ENCODE measurements at places on chromosomes 3 and 15.

GRCh38 chr15:81098861-81099651 is 35.0 kb upstream of the CFAP161 start:
- no peak for DNase-seq

DNA sequence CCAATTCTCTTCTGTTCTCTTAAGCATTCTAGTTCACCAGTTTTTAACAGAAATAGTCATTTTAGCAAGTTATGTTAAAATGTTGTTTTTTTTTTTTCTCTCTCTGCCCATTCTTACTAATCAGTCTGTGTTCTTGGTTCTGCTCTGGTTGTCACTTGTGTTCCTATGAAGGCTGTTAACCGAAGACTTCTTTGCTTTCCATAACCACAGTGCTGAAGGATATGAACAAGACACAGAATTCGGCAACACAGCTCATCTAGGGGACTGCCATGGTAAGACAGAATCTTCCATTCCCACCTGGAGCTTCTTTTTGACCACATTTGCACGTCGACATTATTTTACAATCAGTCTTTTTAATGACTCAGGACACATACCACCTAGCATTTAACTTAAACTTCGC is 49.1 kb downstream of the SEMA6D start:
- DNase-seq: no peak

DNA sequence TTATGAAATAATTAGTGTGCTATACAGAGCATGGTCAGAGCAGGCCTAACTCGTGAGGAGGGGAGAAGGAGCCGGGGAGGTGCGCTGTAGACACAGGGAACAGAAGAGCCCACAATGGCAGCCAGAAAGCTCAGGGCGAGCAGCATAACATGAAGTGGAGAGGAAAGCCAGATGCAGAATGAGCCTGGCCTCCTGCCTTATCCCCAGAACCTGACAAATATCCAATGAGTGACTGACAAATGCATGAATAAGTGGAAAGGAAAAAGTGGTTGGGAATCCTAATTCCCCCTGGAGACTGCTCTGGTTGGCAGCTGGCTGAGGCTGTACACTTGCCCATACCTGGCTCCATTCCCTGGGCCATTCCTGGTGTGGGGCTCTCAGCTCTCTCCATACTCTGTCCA is 9.2 kb upstream of the MST1R start:
- no peak for DNase-seq

GRCh38 chr3:129439226-129439816 is 427 bp downstream of the MBD4 start:
- DNase-seq: peak; percentile 73

DNA sequence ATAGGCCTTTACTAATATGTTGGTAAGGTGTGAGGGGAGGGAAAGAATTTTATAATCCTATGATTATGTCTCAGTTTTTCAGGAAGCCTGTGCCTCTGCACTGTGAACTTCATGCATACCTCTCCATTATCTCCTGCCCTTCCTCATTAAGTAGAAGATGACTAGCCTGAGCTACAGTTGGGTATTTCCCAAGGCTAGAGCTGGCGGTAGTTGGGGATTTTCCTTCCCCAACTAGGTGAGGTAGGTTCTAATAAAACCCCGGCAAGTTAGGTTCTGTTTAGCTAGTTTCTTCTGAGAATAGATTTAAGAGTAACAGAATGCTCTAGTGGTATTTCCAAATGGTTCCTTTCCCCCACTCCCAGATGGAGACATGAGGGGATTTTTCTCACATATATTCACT is 414.5 kb downstream of the GRM7 start:
- DNase-seq: no peak

GRCh38 chr3:41508063-41508696 is 308.9 kb downstream of the CTNNB1 start:
- peak; percentile 13 for DNase-seq

DNA sequence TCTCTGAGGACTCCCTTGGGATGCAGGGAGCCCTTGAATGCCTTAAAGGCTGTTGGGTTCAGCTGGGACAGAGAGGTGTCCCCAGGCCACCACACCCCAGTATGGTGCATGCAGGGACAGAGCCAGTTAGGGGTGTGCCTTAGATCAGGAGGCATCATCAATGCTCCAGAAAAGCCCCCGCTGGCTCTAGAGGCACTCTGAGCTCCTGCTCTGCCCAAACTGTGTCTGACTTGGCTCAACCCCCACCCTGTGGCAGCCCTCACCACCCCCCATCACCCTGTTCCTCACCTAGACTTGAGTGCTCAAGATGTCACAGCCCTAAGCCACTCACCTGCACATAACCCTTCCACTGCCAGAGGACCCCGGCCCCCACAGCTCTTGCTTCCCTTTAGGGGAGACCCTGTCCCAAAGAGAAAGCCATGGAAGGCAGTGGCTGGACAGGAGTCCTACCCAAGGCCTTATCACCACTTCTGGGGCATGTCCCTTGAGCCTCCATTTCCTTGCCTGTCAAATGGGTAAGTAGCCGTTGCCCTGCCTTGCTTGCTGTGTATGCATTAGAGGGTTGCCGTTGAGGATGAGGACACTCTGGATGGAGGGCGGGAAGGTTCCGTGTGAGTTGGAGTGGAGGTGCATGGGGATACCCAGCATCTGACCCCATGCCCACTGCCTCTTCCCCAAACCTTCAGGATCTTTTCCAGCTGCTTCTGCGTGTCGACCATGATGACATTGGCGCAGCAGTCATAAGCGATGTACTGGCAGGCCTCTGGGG is 41.4 kb downstream of the ACSBG1 start:
- no peak for DNase-seq

DNA sequence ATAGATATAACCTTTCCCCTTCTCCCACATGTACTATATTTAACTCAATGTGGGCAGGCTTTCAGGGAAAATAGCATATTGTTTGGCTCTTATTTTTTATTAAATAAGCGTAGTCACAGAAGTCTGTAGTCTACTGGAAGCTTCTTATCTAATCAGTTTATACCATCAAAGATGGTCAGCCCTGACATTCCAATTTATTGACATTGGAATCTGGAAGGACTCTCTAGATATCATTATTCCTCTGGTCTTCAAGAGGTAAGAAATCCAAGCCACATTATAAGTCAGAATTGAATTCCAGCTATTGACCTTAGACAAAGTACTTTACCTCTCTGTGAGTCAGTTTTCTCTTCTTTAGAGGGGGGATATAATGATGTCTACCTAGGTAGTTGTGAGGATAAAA is 38.5 kb upstream of the SCAANT1 start:
- no peak for DNase-seq

DNA sequence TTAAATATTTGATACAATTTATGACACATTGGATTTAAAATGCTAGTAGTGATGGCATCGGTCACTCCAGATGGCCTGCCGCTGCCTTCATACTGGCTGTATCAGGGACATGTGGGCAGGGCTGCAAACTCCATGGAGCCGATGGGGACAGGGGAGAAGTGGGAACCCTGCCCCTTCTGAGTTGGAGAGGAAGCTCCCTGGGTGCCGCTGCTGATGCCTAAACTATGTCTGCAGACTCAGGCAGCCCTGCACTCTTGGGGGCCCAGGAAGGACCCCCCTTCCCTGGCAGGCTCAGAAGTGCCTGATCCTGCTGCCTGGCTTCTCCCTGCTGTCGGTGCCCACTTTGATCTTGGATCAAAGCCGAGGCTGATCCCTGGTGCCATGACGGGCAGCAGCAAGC is 1522.1 kb downstream of the OTOL1 start:
- DNase-seq: no peak

DNA sequence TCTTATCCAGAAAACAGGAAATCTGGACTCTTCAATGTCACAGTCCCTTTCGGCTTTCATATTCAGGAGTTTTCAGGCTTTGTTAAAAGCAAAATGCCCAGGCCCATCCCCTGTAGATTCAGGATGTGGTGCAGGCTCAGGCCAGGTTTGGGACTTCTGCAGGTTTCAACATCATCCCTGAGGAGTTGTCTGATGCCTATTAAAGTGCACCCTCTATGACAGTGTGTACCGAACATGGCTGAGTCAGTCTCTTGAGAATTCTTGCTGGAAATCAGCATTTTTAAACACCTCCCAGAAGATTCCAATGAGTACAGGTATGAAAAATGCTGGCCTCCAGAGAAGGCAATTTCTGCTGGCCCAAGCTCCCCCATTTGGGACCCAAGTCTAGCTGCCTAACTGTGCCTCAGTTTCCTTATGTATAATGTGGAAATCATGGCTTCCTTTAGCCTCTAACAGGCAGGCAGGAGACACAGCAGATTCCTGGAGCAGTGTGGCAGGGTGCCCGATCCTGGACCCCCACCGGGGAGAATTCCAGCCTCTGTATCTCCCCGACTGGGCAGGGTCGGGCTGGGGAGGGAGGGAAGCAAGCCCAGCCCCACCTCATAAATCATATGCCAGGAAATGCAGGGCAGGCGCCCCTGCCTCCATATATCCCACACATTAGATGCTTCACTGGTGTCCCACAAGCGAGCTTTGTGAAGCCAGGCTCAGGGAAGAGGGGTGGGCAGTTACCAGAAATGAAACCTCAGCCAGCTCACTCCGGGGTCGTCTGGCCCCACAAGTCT is 44.4 kb upstream of the SLC6A11 start:
- peak; percentile 36 for DNase-seq

DNA sequence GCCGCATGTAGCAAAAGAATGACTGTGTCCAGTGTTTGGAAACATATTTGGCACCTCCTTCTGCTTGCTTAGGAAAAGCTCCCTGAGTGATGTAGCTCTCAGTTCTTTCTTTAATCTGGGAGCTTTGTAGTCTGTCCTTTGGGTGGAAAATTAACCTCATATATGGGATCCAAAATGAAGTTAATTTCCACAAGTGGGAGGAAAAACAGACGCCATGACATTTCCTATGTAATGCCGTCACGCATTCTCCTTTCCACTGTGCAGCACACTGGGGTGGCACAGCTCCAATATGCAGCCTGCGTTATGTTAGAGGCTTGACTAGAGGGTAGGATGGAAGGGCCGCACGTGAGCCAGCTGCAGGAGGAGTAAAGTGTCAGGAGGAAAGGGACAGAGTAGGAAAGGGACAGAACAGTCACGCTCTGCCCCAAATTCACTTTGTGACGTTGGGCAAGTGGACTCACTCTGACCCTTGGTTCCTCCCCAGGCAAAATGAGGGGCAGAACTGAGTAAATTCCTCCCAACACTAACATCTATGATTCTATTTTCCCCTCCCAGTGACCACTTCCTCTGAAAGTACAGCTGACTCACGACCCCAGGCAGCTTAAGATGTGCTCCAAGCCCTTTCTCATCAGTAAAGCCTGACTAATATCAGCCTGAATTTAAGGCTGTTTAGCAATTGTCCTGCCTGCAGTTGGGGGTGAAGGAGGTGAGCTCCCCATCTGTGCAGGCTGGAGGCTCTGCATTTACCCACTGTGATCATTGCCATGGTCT is 176.5 kb upstream of the PFN2 start:
- DNase-seq: peak; percentile 37

GRCh38 chr3:16759227-16759903 is 125.4 kb upstream of the PLCL2 start:
- no peak for DNase-seq

DNA sequence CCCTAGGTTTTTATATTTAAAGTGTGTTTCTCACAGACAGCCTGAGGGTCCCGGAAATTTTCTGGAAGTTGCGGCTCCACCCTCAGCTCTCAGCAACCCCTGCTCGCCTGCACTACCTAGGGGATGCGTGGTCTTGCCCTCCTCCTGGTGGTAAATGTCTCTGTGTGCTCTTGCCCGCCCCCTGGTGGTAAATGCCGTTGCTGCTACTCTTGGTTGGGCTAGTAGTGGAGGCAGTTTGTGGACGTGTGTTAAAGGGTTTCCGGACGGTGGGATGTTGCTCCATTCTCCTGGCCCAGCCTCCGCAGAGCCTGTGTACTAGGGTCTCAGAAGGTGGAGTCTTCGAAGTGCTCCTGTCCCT is 27.4 kb downstream of the STOML1 start:
- DNase-seq: peak; percentile 86

GRCh38 chr3:84724877-84725276 is 233.9 kb upstream of the CADM2 start:
- DNase-seq: peak; percentile 15

GRCh38 chr3:64223791-64224745 is 1.2 kb downstream of the PRICKLE2 start:
- no peak for DNase-seq

DNA sequence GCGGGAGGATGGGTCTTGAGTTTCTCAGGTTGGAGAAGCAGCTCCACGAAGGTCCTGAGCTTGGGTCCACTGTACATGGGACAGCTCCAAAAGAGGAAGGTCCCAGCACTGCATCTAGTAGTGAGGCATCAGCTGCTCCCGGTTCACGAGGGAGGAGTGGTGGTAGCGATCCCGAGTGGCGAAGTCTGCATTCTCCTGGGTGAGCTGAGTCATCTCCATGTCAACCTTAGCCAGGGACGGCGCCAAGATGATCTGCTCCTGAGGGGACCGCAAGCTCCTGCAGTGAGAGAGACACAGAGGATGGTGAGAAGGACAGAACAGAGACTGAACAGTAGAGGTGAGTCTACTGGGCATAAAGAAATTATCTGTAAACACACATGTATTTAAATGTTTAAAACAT is 28.0 kb upstream of the HEG1 start:
- no peak for DNase-seq

DNA sequence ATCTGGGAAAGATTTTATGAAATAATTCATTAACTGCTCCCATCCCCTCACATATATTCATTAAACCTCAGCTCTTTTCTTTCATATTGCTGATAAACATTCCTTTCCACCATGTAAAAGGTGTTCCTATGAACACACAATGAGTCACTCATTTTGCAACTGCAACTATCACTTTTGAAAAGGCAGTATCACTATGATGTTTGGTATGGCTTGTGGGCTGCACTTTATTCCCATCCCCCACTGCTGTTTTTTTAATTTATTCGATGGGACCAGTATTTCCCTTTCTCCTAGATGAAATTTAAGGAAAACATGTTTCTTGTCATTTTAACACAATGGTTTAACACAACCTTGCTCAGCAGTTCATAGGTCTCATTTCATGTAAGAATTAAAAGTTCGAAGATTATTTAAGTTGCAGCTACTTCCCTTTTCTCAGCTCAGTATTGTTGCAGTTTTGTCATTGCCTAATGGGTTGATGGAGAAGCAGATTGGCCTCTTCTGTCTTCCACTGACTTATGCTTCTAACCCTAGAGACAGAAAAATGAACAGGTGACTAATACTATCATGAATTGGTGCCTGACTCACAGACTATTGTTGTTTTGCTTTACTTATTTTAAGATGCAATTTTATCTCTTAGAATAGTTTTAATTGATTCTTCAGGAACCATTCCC is 280.3 kb downstream of the ZPLD1 start:
- peak; percentile 74 for DNase-seq

- peak; percentile 73 for DNase-seq
Observed at GRCh38 chr15:42955518-42955917, 34.9 kb upstream of the TTBK2 start.

DNA sequence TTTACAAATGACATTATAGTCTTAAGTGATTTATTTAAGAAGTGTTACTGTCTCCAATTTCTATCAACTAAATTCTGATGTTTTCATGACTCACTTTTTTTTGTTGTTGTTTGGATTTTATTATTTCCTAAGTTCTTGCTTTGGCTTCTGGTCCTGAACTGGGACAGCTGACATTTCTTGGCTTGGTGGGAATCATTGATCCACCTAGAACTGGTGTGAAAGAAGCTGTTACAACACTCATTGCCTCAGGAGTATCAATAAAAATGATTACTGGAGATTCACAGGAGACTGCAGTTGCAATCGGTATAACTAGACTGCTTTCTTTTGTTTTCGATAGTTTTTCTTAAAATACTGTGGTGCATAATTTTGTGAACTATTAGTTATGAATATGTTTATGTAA is 47.5 kb downstream of the ASTE1 start:
- DNase-seq: no peak

Data from RWPE1 (cell line).